HFF-Myc (cell line): ENCODE measurements at places on chromosomes 1 and 21.

GRCh38 chr1:87024936-87025540 lies 110.6 kb downstream of the HS2ST1 start:
- DNase-seq = peak; percentile 17

GRCh38 chr1:219566951-219567947 lies 45.7 kb downstream of the ZC3H11B start:
- DNase-seq = no peak

GRCh38 chr1:233869680-233870079 lies 34.8 kb upstream of the SLC35F3 start:
- DNase-seq = no peak

DNA sequence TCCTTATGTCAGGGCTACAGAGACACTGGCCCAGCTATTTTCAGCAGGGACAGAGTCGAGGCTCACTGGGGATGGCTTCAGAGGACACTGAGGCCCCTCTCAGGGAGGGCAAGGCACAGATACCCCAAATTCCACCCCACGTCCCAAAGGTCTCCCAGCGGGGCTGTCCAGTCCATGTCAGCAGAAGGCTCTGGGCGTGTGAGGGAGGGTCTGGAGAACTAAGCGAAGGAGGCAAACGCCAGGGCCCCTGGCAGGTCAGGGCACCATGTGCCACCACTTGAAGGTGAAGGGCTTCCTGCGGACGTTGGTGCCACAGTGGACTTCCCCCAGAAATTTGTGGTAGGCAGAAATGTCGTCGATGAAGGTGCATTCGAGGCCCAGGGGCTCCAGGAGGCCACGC lies 15.0 kb upstream of the SDHB start:
- DNase-seq = no peak

GRCh38 chr1:235790123-235790522 lies 76.6 kb downstream of the LYST start:
- no peak for DNase-seq

- DNase-seq = peak; percentile 45
Measured at GRCh38 chr1:31811605-31812004, 4.2 kb downstream of the SPOCD1 start.

- no peak for DNase-seq
Measured at GRCh38 chr21:34132926-34133325, 59.5 kb downstream of the MRPS6 start.

GRCh38 chr1:225440380-225441221 lies 12.8 kb upstream of the LBR start:
- DNase-seq = no peak

- peak; percentile 77 for DNase-seq
Measured at GRCh38 chr21:44338971-44339910, at the start of gene CFAP410. Gene CFAP410 (minus strand): TSS chr21:44339390. CDS start chr21:44339194, 196 bp downstream.

- no peak for DNase-seq
Measured at GRCh38 chr1:63884486-63884885, 110.7 kb downstream of the ROR1 start.

DNA sequence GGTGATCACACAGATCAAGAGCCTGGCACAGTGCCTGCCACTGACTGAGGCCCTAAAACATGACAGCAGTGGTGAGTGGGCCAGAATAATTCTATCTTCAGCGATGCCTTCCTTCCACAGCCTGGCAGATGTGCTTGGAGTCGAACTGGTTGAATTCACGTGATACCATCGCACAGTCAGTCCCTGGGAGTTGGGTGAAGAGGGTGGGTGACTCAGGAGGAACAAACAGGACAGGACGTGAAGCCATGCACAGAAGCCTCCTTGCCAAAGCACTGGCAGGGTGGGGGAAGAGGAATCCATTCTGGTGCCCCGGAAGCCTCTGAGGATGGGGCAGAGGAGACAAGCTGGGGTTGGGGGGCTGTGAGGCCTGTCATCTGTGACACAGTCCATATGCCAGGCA lies 80.3 kb upstream of the WNT4 start:
- no peak for DNase-seq

GRCh38 chr21:28439788-28440187 lies 552.9 kb downstream of the LTN1 start:
- DNase-seq = peak; percentile 85

DNA sequence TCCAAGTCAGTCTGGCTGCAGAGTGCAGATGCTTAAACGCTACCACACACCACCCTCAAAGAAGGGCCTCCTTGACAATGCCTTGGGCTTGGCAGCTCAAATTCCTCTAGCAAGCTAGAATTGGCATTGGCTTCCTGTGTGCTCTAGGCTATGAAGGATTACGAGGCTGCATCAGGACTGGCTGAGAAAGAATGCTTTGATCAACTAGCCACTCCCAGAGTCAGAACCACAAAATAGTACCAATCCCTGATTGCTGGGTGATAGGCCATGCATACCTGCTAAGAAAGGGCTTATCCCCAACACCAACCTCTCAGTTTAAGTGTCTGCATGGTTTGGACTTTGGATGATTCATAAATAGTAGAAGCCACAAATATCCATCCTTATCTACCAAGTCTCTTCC lies 504.9 kb downstream of the OMA1 start:
- no peak for DNase-seq

- DNase-seq = no peak
Measured at GRCh38 chr1:116923421-116923820, 13.7 kb downstream of the PTGFRN start.

GRCh38 chr21:42286416-42286815 lies 28.8 kb downstream of the TFF3 start:
- no peak for DNase-seq

GRCh38 chr21:25708467-25709065 lies 26.1 kb downstream of the ATP5PF start:
- peak; percentile 14 for DNase-seq

DNA sequence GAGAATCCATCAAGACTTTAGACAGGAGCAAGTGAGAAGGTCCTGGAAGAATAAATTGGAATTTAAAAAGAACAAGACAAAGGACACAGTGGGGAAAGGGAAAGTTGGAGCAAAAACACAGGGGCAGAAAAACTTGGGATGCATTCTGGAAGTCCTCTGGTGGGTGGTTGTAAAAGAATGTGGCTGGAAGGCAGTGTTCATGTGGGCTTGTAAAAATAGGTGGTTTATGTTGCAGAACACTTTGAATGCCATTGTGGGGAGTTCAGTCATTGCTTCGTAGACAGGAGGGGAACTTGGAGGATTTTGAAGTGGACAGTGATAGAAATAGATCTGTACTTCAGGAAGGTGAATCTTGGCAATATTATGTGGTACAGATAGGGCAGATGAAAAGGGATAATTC lies 15.2 kb downstream of the KIF1B start:
- DNase-seq = no peak

GRCh38 chr1:89820422-89821321 lies at the start of gene LRRC8D:
Gene LRRC8D (plus strand): TSS chr1:89821032. CDS start chr1:89933069, 112,037 bp downstream.
- no peak for DNase-seq

GRCh38 chr1:184513421-184513820 lies 126.6 kb downstream of the C1orf21 start:
- DNase-seq = no peak

DNA sequence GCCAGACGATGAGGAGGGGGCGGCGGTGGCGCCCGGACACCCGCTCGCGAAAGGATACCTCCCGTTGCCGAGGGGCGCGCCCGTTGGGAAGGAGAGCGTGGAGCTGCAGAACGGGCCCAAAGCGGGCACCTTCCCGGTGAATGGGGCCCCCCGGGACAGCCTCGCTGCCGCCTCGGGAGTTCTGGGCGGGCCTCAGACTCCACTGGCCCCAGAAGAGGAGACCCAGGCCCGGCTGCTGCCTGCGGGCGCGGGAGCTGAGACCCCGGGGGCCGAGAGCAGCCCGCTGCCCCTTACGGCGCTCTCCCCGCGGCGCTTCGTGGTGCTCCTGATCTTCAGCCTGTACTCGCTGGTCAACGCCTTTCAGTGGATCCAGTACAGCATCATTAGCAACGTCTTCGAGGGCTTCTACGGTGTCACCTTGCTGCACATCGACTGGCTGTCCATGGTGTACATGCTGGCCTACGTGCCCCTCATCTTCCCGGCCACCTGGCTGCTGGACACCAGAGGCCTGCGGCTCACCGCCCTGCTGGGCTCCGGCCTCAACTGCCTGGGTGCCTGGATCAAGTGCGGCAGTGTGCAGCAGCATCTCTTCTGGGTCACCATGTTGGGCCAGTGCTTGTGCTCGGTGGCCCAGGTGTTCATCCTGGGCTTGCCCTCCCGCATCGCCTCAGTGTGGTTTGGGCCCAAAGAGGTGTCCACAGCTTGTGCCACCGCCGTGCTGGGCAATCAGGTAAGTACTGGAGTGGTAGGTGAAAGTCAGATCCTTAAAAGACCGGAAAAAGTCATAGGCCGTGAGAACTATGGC lies 588 bp downstream of the FLVCR1 start:
- DNase-seq = no peak

GRCh38 chr21:33667636-33668035 lies 25.3 kb downstream of the ITSN1 start:
- DNase-seq = no peak

GRCh38 chr1:226134170-226135058 lies 52.1 kb downstream of the ACBD3 start:
- DNase-seq = no peak

- no peak for DNase-seq
Measured at GRCh38 chr1:112536561-112536960, 27.8 kb downstream of the WNT2B start.

DNA sequence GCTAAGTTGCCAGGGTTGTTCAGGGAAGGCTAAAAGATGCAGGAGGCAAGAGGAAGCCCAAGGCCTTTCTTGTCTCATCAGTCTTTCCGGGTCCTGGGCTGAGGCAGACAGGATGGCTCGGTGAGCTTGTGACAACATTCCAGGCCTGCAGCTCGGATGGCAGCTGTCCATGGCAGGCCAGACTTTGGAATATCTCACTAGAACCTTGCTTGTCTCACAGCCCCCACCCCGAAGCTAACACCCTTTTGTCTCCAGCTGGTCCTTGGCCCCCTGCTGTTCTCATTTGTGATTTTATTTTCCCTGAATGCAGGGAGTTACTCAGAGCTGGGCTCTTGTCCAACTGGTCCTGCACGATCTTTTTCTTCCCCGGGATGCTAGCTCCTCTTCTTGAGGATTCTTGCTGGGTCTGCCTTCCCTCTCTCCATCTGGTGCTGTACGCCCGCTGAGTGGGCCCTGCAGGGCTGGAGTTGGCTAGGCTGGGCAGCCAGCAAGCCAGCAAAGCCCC lies 477.2 kb upstream of the CAMK1G start:
- DNase-seq = peak; percentile 24

GRCh38 chr1:1730870-1731269 lies 6.7 kb upstream of the CDK11A start:
- DNase-seq = no peak

- DNase-seq = no peak
Measured at GRCh38 chr21:36555199-36555800, 75.4 kb upstream of the CLDN14 start.

DNA sequence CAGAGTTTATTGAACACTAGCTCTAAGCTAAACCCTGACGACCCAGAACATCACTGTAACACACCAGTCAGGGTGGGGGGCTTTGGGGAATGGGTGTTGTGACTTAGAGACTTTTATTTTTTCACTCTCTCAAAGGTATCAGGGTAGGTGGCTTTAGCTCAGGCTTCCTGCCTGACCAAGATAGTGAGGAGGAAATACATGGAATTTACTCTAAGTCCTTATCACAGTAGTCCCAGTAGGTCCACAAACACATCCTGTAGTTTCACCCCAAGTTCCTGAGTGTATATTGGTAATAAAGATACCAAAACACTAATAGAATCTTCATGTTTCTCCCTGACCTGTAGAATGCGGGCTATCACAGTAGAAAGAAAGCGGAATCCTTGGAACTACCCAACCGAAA lies 15.1 kb downstream of the GJA5 start:
- no peak for DNase-seq

DNA sequence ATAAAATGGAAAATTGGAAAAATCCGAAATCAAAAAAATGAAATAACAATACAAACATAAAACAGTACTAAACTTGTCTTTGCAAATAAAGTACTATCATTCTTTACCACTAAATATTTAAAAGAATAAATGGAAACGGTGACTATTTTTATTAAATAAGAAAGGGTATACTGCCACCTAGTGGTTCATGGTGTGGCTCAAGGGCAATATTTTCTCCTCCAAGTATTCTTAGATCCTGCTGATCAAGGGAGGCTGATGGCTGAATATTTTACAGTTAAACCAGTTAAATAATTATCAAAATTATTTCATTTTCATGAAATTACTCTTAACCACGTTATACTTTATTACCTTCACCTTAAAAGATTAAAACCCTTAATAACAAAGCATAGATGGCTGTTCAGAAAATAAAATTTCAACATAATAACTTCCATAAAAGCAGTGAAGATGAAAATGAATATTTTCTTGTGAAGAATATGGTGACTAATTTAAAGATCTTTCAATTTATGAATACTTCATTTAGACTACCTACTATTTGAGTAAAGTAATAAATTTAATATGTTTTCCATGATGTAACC lies 1793.9 kb downstream of the NCAM2 start:
- peak; percentile 4 for DNase-seq

GRCh38 chr1:70355920-70356319 lies 1.4 kb upstream of the ANKRD13C start:
- no peak for DNase-seq

- no peak for DNase-seq
Measured at GRCh38 chr1:53688381-53689102, 50.4 kb downstream of the GLIS1 start.

GRCh38 chr1:43564551-43565348 lies 34.1 kb downstream of the PTPRF start:
- DNase-seq = no peak

DNA sequence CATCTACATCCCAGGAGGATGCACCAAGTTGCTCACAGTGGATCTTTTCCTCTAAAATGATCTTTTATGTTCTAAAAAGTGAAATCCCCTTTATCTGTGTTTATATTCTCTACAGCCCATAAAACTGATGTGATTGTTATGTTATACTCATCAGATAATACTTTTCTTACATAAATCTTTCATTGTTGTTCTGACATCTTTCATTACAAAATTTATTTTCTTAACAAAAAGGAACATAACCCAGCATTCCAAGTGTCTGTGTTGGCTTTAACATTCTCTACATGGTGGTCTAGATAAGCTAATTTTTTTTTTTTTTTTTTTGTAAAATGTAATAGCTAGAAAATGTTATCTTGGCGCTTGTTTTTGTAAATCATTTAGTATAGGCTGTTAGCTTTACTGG lies 8.3 kb upstream of the CACYBP start:
- no peak for DNase-seq

- no peak for DNase-seq
Measured at GRCh38 chr1:68890736-68891135, 393.9 kb upstream of the DEPDC1 start.

GRCh38 chr1:78759881-78760280 lies 110.2 kb downstream of the IFI44 start:
- no peak for DNase-seq
